ENCODE measurements at places on chromosomes 4 and X. TPM values are rescaled to one million over a fixed set of nuclear protein-coding genes. Genes with fewer than 3 reads are reported as not detected.

GABRG1 gene
- not detected for total RNA-seq

MAP7D2 gene
- total RNA-seq = under 0.01 TPM

CLDN34 gene
- total RNA-seq = not detected

CFAP299 gene
- not detected for total RNA-seq

TEX13A gene
- total RNA-seq = not detected

RNF212 gene
- total RNA-seq = 8.2 TPM

BMPR1B gene
- 0.99 TPM for total RNA-seq

PAGE2 gene
- not detected for total RNA-seq

HPF1 gene
- 8.6 TPM for total RNA-seq

ADGRL3 gene
- total RNA-seq = 1.0 TPM

STPG2 gene
- total RNA-seq = 1.6 TPM

GAGE13 gene
- not detected for total RNA-seq

CCKAR gene
- total RNA-seq = 1.0 TPM

DDX53 gene
- not detected for total RNA-seq

DAPP1 gene
- total RNA-seq = 2.3 TPM

FAM9B gene
- total RNA-seq = not detected

NLGN4X gene
- total RNA-seq = 1.0 TPM

GAGE12E gene
- not detected for total RNA-seq

SUPT20HL1 gene
- total RNA-seq = not detected

DRP2 gene
- total RNA-seq = not detected

GNRHR gene
- not detected for total RNA-seq

RHOXF1 gene
- not detected for total RNA-seq

FAM47E gene
- 10.1 TPM for total RNA-seq

NDUFB11 gene
- total RNA-seq = 80.1 TPM

BMX gene
- not detected for total RNA-seq

TRIM61 gene
- not detected for total RNA-seq

PLAC8 gene
- not detected for total RNA-seq

SPANXC gene
- total RNA-seq = not detected

CLDN2 gene
- 6.0 TPM for total RNA-seq

CTAG2 gene
- total RNA-seq = not detected

SSX3 gene
- total RNA-seq = not detected

UGDH gene
- 71.1 TPM for total RNA-seq

RASSF6 gene
- 10.1 TPM for total RNA-seq

ATP8A1 gene
- 70.9 TPM for total RNA-seq

AMMECR1 gene
- total RNA-seq = 1.6 TPM

KLHL15 gene
- total RNA-seq = 7.6 TPM

FGD1 gene
- 2.9 TPM for total RNA-seq

SORBS2 gene
- total RNA-seq = 210 TPM
